ENCODE measurements at places on chromosomes 6 and 20. TPM values are rescaled to one million over a fixed set of nuclear protein-coding genes. Genes with fewer than 3 reads are reported as not detected.

- H3K4me1 ChIP-seq: no peaks in the 10 kb centered on the region
- no peaks in the 10 kb centered on the region for H3K27me3 ChIP-seq
- DNase-seq: no peak
- H3K4me3 ChIP-seq: no peak overlapping the region
These were observed 304.0 kb downstream of the TSHZ2 start for GRCh38 chr20:53276143-53276542.

GRCh38 chr6:84623956-84624680 lies 140.3 kb downstream of the TBX18 start:
- H3K36me3 ChIP-seq: no peaks in the 10 kb centered on the region
- no peak overlapping the region for H3K4me3 ChIP-seq
- H3K27ac ChIP-seq: no peak overlapping the region
- no peaks in the 10 kb centered on the region for H3K4me1 ChIP-seq
- no peaks in the 10 kb centered on the region for H3K27me3 ChIP-seq

- H3K27me3 ChIP-seq: no peaks in the 10 kb centered on the region
- no peaks in the 10 kb centered on the region for H3K4me1 ChIP-seq
- no peak for DNase-seq
- no peak overlapping the region for H3K27ac ChIP-seq
- no peaks in the 10 kb centered on the region for H3K36me3 ChIP-seq
These were observed 88.3 kb upstream of the PAK5 start for GRCh38 chr20:9927224-9927623.

DNA sequence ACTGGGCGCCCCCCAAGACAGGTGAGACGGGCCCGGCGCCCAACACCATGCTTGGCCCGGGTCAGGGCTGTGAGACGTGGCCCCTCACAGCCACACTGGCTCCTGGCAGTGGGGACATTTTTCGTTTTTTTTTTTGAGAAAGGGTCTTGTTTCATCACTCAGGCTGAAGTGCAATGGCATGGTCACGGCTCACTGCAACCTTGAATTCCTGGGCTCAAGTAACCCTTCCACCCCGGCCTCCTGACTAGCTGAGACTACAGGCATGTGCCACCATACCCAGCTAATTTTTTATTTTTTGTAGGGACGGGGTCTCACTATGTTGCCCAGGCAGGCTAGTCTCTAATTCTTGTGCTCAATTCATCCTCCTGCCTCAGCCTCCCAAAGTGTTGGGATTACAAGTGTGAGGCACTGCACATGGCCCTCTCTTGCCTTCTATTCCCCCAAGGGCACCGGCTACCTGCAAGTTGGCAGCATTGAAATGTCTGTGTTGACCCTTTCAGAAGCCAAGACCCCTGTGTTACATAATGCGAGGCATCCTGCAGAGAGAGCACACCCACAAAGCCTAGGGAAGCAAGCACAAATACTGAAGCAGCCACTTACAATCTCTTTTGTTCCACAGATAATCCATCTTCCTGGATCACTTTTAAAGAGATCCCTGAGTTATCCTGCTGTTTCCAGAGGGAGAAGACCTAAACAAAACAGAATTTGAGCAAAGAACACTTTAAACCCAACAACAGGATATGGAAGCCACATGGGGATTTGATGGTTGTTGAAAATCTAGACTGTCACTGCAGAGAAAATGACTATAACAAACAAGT lies 57.5 kb upstream of the SLC4A11 start:
- no peak overlapping the region for H3K4me3 ChIP-seq
- H3K27ac ChIP-seq: no peak overlapping the region
- peaks cover 60% of the 10 kb centered on the region for H3K36me3 ChIP-seq

DNA sequence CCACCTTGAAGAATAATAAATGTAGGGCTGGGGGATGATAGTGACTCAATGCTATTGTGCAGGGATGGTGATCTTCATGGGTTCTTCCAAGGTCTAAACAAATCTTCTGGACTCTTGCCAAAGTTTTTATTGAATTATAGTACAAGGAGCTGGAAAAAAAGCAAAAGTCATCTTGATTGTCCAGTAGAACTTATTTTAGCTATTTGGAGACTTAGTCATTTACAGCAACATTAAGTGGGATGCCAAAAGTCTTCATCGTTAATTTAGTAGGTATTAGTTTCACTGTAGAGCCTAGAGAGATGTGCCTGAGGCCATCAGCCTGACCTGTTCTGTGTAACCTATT lies 212.9 kb upstream of the TBX18 start:
- no peak overlapping the region for H3K4me3 ChIP-seq
- H3K36me3 ChIP-seq: no peaks in the 10 kb centered on the region
- H3K27ac ChIP-seq: no peak overlapping the region
- no peaks in the 10 kb centered on the region for H3K27me3 ChIP-seq
- DNase-seq: no peak

- H3K27me3 ChIP-seq: no peaks in the 10 kb centered on the region
- no peaks in the 10 kb centered on the region for H3K4me1 ChIP-seq
- no peak for DNase-seq
These were observed 205.1 kb upstream of the SMLR1 start for GRCh38 chr6:130622142-130622541.

- no peaks in the 10 kb centered on the region for H3K4me1 ChIP-seq
- H3K36me3 ChIP-seq: no peaks in the 10 kb centered on the region
- no peaks in the 10 kb centered on the region for H3K27me3 ChIP-seq
- no peak for DNase-seq
- no peak overlapping the region for H3K27ac ChIP-seq
These were observed 262.2 kb downstream of the EYA4 start for GRCh38 chr6:133503336-133503729.

DNA sequence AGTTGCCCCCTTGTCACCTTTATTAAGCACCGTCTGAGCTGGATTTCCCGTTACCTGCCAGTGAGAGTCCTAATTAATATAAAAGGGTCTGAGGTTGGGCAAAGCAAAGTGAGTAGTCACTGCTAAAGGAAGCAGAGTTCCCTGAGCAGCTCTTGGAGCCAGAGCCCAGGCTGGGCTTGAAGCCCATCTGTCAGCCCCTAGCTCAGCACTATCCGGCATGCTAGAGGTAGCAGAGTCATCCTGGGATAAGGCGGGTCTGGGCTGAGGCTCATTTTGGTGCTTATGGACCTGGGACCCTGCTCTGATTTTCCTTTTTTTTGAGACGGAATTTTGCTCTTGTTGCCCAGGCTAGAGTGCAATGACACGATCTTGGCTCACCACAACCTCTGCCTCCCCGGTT lies 46.2 kb downstream of the ADNP start:
- DNase-seq: no peak
- no peak overlapping the region for H3K27ac ChIP-seq
- no peaks in the 10 kb centered on the region for H3K4me1 ChIP-seq
- no peak overlapping the region for H3K4me3 ChIP-seq
- no peaks in the 10 kb centered on the region for H3K27me3 ChIP-seq

DNA sequence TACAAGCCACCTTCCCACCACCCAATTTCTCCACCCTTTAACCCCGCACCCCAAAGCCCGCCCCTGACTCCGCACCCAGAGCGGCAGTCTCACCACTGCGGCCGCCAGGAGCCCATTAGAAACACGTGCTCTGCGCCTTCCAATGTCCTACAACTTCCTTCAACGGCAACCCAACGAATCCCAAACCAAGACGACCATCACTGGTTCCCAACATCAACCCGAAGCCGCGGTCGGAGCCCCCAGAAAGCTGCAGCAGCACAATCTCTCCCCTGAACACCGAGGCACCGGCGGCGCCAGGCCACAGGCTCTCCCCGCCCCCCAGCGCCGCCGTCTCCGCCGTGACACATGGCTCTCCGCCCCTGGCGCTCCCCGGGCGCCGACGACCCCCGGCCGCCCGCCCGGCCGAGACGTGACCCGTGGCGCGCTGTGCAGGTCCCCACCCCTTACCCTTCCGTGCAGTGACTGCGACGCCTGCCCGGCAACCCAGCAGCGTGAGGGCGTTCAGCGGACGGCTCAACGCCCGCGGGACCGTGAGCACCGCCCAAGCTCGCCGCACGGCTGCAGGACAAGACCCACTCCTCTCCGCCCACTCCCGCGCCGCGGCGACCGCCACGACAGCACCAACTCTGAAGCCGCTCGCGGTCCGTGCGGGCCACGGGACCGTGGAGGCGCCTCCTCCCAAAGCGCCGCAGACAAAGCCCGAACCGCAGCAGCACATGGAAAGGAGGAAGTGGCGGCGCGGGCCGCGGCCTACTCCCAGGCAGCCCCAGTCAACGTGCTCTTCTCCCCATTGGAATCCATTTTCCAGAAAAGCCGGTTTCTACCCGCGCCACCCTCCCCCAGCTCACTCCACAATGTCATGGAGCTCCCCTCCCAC lies 551 bp downstream of the SYNCRIP start:
- H3K36me3 ChIP-seq: peaks cover 2% of the 10 kb centered on the region
- H3K27me3 ChIP-seq: no peaks in the 10 kb centered on the region
- H3K27ac ChIP-seq: peak overlapping the region; percentile 96
- DNase-seq: peak; percentile 94

DNA sequence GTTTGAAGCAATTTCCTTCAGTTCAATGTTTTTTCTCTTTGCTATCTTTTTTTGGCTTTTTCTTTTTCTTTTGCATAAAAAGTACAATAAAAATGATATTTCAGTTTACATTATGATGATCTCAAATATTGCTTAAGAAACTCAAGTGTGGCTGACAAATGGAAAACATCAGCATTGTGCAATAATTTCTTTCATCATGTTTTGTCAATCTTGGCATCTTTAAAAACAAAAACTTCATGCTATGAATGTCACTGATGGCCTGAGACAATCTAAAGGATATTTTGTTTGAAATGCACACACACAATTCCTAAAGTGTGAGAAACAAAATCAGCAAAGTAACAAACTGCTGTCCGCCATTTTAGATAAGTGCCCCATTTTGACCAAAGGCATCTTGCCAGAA lies 13.9 kb upstream of the MTCL3 start:
- H3K4me3 ChIP-seq: no peak overlapping the region
- H3K27me3 ChIP-seq: no peaks in the 10 kb centered on the region
- H3K36me3 ChIP-seq: no peaks in the 10 kb centered on the region
- H3K27ac ChIP-seq: no peak overlapping the region

GRCh38 chr6:235763-236360 lies 56.4 kb upstream of the DUSP22 start:
- no peak for DNase-seq
- no peak overlapping the region for H3K4me3 ChIP-seq

- no peaks in the 10 kb centered on the region for H3K4me1 ChIP-seq
- H3K27ac ChIP-seq: no peak overlapping the region
- H3K4me3 ChIP-seq: no peak overlapping the region
These were observed 88.8 kb downstream of the ADAT2 start for GRCh38 chr6:143361536-143362191.

- no peaks in the 10 kb centered on the region for H3K36me3 ChIP-seq
- no peaks in the 10 kb centered on the region for H3K27me3 ChIP-seq
- DNase-seq: no peak
- no peaks in the 10 kb centered on the region for H3K4me1 ChIP-seq
- no peak overlapping the region for H3K4me3 ChIP-seq
These were observed 86.4 kb upstream of the CLDN20 start for GRCh38 chr6:155177363-155177961.

- peak overlapping the region; percentile 42 for H3K27ac ChIP-seq
- no peaks in the 10 kb centered on the region for H3K36me3 ChIP-seq
- DNase-seq: no peak
- no peaks in the 10 kb centered on the region for H3K27me3 ChIP-seq
- peaks cover 19% of the 10 kb centered on the region for H3K4me1 ChIP-seq
- no peak overlapping the region for H3K4me3 ChIP-seq
These were observed 39.8 kb upstream of the PTPN1 start for GRCh38 chr20:50470264-50470858.

DNA sequence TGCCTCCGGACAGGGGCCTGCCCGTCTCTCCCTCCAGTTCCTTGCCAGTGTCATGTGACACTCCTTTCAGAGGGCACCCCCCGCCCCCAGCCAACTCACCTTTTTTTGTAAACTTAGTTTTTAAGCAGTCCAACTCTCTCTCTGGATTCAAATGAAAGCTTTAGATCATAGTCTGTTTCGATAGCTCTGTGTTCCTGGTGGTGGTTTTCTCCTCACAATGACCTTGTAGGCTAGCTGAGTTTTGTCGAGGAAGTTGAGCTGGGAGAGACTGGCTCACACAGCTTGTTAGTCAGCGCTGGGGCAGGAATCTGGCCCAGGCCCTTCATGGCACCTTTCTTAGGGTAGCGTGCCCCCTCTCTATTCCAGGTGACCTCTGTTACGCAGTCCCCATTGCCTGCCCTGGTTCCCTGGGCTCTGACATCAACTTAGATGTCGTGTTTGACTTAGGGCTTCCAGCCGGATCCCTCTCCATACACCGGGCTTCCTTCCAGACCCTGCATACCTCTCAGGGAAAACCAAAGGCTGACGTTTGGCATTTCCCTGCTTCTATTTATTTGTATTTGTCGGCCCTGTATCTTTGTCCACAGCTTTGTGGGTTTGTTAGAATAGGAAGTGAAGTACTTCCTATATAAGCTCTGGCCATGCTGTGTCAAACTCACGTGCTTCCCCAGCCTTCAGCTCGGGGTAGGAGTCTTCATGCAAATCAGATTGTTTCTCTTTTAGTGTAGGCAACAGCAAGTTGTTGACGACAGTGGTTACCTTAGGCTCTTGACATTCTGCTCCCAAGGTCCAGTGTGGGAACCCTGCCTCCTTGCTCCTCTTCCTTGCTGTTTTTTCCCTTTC lies 12.7 kb downstream of the IGF2R start:
- H3K27ac ChIP-seq: peak overlapping the region; percentile 85
- H3K4me1 ChIP-seq: peaks cover 82% of the 10 kb centered on the region
- H3K4me3 ChIP-seq: peak overlapping the region; percentile 23
- H3K36me3 ChIP-seq: no peaks in the 10 kb centered on the region
- H3K27me3 ChIP-seq: no peaks in the 10 kb centered on the region

DNA sequence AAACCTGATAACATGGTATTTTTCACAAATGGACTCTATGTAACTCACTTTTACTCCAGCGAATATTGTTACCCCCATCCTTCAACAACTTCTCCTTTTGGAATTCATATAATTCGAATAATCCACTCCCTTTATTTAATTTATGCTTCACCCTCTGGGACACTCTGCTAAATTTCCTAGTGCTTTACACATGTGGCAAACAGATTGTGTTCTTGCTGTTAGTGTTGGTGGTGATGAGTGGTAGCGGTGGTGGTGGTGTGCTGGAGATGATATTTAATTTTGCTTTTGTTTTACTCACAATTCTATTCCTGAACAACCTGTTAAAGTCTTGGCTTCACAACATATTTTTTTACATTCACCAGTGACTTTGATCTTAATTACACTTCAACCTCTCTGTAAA lies 32.8 kb downstream of the HTR1B start:
- no peak overlapping the region for H3K27ac ChIP-seq
- no peak overlapping the region for H3K4me3 ChIP-seq
- no peak for DNase-seq
- H3K36me3 ChIP-seq: no peaks in the 10 kb centered on the region
- no peaks in the 10 kb centered on the region for H3K27me3 ChIP-seq

The MEI4 gene
- not detected for total RNA-seq

The OPRL1 gene
- 1.7 TPM for total RNA-seq

The RTN4IP1 gene
- 4.4 TPM for total RNA-seq

The MTFR2 gene
- 2.0 TPM for total RNA-seq

The SLC22A3 gene
- total RNA-seq: 55.2 TPM

The RAD21L1 gene
- not detected for total RNA-seq

The NKX2-2 gene
- not detected for total RNA-seq

The CLPSL1 gene
- not detected for total RNA-seq

The ADAT2 gene
- total RNA-seq: 6.1 TPM

The FRK gene
- total RNA-seq: 4.7 TPM
